ENCODE measurements at places on chromosomes 1 and 21.

- DNase-seq, result no peak
Observed at GRCh38 chr1:241688940-241689368, 36.9 kb downstream of the WDR64 start.

GRCh38 chr1:40382108-40382460 lies 8.6 kb downstream of the SMAP2 start:
- DNase-seq, result no peak

DNA sequence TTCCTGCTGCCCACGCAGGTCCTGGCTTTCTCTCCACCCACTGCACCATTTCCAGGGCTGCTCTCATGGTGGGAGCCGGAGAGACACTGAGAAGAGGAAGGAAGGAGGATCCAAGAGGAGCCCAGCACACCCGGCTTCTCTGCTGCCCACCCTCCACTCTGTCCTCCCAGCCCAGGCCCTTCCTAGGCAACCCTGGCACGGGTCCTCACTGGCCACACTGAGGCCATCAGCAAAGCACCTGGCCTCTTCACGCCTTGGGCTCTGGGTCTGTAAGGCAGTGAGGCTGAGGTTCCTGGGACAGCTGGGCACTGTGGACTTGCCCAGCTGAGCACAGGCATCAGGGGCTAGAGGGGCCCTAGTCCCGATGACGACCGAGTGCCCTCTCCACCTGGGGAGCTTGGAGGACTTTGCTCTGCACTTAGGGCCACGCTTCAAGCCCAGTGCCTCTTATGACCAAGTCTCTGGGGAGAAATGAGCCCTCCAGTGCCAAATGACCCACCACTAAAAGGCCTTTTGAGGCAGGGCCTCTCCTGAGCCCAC lies 43.1 kb downstream of the PDE9A start:
- no peak for DNase-seq

DNA sequence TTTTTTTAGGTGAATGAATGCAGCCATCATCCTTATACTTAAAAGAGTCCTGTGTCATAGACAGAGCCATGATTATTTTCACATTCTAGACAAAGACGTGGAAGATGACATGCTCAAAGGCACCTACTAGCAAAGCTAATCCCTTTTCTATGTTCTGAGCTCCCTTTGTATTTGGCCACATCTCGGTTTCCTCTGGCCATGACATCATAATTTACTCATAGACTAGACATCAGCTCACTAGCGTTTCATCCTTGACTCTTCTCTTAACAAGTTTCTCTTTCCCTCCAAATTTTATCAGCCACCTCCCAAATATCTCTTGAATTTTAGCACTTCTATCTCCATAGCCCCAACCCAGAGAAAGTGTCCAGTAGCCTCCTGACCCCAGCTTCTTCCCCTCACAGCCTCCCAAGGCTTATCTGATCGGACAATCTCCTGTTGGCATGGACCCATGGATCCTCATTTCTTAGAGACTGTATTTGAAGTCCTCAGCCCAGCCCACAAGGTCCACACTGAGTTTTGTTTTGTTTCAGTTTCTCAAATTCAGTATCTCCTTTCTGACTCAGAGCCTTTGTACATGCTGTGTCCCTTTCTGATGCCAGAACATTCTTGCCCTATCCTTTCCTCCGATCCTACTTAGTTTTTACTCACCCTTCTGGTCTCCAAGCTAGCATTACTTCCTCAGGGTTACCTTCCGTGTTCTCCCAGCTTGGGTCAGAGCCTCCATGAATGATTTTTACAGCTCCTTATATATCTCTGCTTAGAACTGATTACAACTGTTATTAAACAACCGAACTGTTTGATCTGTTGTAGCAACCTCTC lies 33.0 kb upstream of the EPS8L3 start:
- no peak for DNase-seq

DNA sequence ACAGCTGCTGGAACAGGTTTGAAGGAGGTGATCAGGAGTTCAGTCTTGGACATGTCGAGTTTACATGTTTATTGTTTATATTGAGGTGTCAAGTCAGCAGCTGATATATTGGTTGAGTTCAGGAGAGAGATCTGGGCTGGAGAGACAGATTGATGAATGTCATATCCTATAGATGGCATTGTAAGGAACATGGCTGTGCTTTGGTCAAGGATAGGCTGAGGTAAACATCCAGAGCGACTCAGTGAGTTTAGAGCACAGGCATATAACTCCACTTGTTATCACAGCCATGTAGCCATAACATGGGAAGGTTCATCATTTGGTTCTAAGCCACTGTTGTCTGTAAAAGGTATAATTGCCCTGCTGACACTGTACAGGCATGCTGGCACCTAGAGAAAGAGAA lies 5.5 kb upstream of the MYOCOS start:
- DNase-seq, result no peak

- DNase-seq, result no peak
Observed at GRCh38 chr1:212920896-212921295, 29.4 kb upstream of the VASH2 start.

GRCh38 chr1:183966487-183966886 lies 71.0 kb downstream of the COLGALT2 start:
- DNase-seq, result no peak

GRCh38 chr1:80846966-80847365 lies 953.8 kb upstream of the ADGRL2 start:
- DNase-seq, result no peak
